AG08396 (cell line): ENCODE measurements at places on chromosomes 4 and X.

DNA sequence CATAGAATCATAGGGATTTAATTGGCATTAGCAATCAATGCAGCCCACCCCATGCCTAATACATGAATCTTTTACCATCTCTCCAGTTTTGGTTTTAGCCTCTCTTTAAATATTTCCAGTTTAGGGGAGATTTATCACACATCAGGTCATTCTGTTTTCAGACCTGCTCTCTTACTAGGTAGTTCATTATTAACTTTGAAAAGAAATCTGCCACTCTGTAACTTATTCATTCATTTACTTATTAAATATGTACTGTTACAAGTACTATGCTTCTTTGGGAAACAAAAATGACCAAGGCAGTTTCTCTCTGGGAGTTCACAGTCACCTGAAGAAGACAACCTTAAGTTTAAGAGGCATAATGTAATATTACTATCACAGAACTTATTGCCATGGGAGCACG lies 62.1 kb downstream of the USO1 start:
- no peak for DNase-seq

DNA sequence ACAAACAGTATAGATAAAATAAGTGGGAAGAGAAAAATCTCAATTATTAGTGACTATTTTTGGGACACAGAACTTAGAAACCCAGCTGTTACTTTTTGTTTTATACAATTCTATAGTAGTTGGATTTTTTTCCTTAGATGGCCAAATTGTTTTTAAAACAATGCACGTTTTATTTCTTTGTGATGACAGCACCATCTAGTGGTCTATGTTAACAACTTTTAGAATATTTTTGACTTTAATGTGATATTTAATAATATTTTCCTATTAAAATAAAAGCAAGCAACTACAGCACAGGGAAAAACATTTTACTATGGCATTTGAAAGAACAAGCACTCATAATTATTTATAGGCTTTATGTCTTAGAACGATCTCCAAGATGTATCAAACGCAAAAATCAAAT lies 5.6 kb upstream of the SMIM31 start:
- DNase-seq, result peak; percentile 34

DNA sequence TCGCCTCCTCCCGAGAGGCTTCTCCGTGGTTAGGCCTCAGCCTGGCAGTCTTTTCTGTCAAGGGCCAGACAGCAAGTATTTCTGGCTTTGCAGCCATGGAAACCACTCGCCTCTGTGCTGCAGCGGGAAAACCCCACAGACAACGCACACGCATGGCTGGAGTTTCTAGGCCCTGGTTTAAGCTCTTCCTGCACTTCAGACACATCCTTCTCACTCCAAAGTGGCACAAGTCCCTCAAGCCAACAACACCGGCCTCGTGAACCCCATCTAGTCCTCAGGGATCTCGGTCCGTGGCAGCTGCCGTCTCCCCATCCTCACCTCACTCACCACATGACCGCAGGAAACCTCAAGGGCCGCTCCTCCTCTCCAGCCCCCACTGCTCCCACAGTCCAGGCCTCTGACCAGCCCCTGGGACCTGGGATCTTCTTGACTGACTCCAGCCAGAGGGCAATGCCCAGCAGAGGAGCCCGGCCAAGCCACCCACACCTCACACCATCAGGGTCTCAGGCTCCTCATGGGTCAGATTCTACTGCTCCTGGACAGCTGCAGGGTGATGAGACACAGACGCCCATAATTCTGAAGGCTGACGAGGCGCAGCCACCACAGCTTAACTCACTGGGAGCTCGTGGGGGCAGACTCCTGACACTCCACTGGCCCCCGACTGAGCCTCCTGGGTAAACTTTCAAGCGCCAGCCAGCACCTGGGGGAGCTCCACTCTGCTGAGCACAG lies 21.7 kb downstream of the LETM1 start:
- DNase-seq, result no peak

DNA sequence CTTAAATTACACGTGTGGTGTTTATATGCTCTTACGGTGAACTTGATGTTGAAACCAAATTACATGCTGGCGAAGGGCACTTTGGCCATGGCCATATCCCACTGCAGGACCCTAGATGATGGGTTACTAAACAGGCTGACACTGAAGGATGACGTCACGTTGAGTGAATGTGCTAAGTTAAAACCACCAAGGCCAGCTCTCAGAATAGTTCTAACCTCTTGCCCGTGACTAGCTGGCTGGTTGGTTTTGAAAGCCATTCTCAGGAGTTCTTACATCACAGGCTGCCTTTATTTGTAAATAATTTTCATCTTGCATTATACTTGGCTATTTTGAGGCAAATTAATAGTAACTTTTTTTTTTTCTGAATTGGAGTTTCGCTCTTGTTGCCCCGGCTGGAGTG lies 41.3 kb upstream of the PHEX start:
- DNase-seq, result no peak

- DNase-seq, result no peak
Observed at GRCh38 chrX:136656361-136656964, 8.5 kb downstream of the CD40LG start.

- no peak for DNase-seq
Observed at GRCh38 chrX:152946681-152947080, 47.2 kb downstream of the PNMA5 start.

GRCh38 chr4:161822174-161822573 lies 341.6 kb downstream of the FSTL5 start:
- DNase-seq, result no peak

DNA sequence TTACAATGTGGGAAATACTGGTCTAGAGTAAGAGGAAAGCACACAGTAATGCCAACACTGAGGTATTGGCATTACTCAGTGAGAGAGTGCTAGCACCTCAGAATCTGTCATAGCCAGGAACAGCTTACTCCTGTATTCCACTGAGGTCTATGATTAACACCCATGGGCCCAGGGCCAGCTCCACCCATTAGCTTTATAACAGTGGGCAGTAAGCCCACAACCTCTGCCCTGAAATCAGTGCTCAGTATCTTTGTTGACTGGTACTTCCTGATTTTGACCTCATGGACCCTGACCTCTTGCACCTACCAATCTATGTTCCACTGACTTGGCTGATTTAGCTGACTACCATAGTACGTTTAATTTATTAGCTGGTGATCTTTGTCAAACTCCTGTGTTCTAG lies 56.1 kb downstream of the LANCL3 start:
- DNase-seq, result no peak

DNA sequence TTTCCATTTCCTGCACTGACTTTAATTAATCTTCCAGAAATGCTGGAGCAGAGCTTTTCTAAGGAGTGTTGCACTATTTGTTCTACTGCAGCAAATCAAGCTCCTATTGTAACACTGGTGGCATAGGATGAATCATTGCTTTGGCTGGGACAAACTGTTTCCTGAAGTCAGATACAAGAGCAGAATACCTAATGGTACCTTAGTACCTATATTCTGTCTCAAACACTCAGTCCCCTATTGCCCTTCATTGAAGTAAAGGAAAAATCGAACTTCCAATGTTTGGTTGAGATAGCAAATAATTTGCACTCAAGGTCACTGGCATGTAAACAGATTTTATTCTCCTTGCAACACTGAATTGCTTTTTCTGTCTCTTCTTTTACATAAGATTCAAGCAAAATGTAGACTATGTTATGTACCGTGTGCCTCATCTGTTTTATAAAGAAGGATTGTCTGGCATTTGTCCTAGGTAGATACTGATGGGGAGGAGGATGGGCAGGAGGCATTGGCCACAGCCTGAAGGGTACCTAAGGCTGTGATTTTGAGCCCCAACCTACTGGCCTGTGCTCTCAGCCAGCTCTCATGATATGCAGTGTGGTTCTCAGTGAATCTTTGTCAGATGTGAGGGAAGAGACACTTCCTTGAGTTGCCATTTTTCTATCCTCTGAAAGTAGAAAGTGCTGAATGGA lies 141.6 kb downstream of the AASDH start:
- no peak for DNase-seq
